ENCODE measurements at places on chromosomes 11 and 22.

- DNase-seq = no peak
Observed at GRCh38 chr11:43681401-43681942, 934 bp downstream of the HSD17B12 start.

- no peak for DNase-seq
Observed at GRCh38 chr11:2599561-2600189, 100.1 kb downstream of the KCNQ1OT1 start.

GRCh38 chr11:62752994-62753735 is 795 bp downstream of the ZBTB3 start:
- DNase-seq = no peak

- no peak for DNase-seq
Observed at GRCh38 chr11:2215230-2215560, 43.6 kb upstream of the TH start.

GRCh38 chr11:35611741-35612140 is 6.5 kb upstream of the FJX1 start:
- DNase-seq = no peak

DNA sequence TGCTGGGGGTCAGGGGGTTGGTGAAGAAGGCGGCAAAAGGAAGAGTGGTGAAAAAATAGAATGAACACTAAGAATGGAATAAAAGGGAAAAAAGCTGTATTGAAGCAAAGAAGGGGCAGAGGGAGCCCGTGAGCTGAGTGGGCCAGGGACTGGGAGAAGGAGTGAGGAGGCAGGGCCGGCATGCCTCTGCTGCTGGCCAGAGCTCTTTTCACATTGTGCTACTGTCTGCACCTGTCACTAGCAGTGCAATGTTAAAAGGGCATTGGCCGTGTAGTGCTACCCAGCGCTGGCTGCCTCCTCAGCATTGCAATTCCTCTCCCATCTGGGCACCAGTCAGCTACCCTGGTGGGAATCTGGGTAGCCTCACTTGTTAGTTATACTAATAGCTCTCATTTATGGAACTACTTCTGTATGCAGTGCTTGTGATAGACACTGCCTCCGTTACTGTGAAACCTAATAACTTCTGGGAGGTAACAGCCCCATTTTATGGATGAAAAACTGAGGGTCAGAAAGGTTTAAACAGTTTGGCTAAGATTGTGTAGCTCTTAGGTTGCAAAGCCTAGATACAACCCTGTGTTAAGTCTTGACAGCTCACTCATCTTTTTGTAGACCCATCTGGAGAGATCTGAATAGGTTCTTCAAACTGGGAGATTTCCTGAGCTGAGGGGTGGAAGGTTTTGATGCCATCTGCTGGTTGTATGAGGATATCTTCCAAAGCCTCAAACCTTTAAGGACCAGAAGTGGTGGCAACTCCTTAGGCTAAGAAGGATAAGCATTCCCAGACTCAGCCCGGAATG is 8.5 kb downstream of the YPEL4 start:
- peak; percentile 46 for DNase-seq

GRCh38 chr11:68855205-68855981 is 13.7 kb upstream of the CPT1A start:
- DNase-seq = peak; percentile 37

- DNase-seq = peak; percentile 12
Observed at GRCh38 chr11:104772806-104773241, 125.4 kb downstream of the CASP12 start.

- DNase-seq = no peak
Observed at GRCh38 chr11:121958971-121959325, 157.1 kb downstream of the BLID start.

DNA sequence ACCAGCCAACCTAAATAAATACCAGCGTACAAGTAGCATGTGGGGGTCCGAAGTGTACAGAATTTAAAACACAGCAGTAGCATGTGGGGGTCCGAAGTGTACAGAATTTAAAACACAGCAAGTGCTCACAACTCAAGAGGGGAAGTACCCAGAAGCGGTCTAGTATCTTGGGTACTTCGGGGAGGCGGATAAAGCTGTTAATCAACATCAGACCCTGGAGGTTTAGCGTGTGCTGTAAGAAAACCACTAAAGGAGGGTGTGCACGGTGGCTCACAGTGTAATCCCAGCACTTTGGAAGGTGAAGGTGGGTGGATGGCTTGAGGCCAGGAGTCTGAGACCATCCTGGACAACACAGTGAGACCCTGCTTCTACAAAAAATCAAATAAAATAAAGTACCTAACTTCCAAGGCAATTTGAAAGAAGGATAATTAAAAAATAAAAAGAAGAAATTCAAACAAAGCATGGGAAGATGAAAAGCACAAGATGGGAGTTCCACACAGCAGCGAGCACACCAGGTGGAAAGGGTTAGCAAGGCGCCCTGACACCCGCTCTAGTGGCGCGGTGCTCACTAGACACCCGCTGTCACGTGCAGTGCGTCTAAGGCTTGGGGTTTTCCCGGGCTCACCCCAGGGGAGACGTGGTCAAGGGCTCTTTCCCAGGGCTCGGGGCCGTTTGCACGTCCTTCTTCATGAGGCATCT is 35.0 kb upstream of the MOB2 start:
- peak; percentile 9 for DNase-seq

DNA sequence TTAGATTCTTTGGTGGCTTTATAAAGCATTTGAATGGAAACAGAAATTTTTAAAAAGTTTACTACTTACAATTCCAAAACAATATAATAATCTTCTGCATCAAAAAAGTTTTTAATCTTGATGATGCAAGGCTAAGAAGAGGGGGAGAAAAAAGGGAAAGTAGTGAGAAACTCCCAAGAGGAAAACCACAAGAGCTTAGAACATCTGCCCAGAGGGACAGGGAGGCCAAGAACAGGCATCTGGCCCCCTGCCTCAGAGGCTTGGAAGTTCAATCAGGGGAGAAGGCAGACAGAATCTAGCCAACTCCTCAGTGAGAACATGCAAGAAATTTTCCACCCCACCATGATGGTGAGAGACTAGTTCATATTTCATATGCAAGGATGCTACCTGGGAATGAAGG is 23.8 kb upstream of the TTC28 start:
- DNase-seq = no peak

DNA sequence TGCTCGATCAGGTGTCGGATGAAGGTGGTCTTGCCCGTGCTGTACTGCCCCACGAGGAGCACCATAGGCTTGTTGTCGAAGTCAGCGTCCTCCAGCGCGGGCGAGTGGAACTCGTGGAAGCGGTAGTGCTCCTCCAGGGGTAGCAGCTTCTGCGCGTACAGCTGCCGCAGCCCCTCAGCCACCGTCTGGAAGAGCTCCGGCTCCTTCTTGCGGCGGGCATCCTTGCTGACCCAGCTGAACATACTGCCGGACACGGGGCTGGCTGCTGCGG is 263 bp downstream of the EHD1 start:
- no peak for DNase-seq

- DNase-seq = no peak
Observed at GRCh38 chr11:20632169-20632532, 32.7 kb downstream of the SLC6A5 start.

DNA sequence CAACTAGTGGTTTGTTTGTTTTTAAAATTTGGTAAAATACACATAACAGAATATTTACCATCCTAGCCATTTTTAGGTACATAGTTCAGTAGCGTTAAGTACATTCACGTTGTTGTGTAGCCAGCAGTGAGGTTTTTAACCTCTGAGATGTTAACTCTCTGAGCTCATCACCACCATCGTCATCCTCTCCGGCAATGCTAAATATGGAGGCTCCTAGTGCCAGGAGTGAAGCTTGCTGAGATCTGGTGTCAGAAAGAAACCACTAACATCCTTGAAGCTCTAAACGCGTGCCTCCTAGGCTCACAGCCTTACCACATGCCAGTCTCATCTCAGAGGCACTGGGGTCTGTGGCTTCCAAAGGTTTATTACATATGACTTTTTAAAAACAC is 330.2 kb upstream of the B3GAT1 start:
- peak; percentile 3 for DNase-seq

DNA sequence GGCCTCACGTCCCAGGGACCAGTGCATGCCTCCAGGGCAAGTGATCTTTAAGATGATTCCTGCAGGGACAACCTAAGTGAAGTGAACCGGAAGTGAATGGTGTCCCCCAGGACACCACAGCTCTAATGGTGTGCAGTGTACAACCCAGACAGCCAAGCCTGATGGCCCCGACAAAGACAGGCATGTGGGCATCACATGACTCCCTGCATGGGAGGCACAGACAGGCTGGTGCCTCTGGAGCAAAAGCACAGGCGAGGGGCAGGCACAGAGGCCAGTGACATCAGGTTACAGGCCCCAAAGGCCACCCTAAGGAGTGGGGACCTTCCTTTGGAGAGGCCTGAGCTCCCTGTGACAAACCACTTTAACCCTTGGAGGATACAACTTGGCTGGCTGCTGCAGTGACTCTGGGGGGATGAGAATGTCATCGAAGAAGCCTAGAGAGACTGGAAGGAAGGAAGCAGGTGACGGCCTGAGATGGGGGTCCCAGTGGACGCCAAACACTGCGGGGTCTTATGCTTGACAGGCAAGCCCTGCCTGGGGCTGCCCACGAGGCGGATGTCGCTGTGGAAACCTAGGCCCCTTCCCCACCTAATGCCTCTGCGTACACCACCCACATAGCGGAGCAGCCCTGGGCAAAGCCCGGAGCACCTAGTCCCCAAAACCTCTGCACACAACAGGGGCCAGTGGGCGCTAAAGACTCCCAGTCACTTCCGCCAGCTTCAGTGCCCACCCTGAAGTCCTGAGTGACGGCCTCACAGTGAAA is 12.4 kb downstream of the POLR3H start:
- no peak for DNase-seq

- DNase-seq = no peak
Observed at GRCh38 chr11:120746376-120746775, 234.8 kb downstream of the GRIK4 start.

- DNase-seq = no peak
Observed at GRCh38 chr11:75570559-75571139, 8.6 kb downstream of the SERPINH1 start.

- DNase-seq = no peak
Observed at GRCh38 chr11:14751975-14752407, 108.4 kb downstream of the PDE3B start.

GRCh38 chr22:17868771-17869170 is 94.5 kb upstream of the BID start:
- DNase-seq = no peak

GRCh38 chr11:74506823-74507222 is 13.3 kb upstream of the LIPT2 start:
- DNase-seq = no peak

GRCh38 chr11:97607291-97608000 is 1217.6 kb downstream of the JRKL start:
- DNase-seq = no peak

DNA sequence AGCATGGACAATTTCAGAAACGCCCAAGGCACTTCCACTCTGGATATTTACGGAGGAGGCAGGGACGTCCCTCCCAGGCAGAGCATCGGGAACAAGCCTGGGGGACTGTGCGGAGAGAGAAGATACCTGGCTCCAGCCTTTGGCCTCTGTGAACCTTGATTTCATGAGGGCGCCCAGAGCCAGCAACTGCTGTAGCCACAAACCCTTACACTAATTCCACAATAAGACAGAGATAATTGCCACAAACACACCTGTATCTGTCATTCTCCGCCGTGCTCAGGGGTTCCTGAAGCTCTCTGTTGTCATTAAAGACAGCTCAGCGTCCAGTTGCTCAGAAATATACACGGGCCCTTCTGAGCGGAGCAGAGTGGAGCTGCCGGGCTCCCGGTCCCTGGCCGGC is 1292.1 kb downstream of the TBC1D22A start:
- no peak for DNase-seq

DNA sequence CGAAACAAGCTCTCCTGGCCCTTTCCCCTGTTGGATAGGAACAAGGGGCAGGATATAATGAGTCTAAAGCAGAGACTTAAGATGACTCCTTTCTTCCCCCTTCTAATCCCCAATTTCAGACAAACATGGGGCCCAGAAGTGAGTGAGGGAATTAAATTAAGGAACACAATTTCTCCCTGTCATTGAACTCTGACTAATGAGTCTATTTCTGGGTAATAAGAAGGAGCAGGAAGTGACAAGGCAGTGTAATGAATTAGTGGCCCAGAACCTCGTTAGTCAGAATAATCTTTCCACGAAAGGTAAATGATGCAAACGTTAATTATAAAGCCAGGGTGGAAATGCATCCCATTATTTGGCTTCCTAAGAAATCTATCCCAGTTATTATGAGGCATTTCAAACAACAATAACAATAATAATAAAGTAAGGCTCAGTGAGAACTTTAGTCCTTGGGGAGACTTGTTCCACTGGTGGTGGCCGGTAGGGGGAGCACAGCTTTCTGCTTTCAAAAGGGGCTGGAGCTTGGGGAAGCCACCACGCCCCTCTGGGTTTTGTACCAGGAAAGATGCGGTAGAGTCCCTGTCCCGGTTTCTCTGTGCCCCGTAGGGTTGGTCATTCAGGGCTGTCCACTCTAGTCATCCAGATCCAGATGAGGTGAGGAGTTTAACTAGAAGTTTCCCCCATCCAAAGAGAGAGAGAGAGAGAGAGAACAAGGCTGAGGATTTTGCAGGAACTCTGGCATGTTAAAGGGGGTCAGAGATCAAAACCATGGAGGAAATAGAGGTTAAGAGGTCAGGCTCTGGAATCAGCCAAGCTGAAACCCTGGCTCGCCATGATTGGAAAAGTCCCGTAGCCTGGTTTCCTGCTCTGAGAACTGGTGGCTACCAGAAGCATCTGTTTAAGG is 298.3 kb downstream of the NTM start:
- DNase-seq = peak; percentile 13

DNA sequence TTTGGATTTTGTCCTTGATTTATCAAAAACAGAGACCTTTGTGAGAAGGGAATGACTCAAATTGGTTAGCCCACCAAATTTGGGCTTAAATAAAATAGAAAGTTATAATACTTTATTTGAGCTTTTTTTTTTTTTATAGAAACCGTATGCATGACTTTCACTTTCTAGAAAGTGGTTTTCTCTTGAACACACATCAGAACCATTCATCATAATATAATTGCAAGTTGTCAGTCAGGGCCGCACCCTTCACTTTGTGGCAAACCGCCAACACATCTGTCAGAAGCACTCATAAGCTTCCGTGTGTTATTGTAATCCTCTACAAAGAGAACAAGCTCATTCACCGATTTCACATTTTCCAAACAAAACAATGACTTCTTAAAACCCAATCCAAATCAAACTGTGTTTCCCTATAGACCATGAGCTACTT is 76.1 kb downstream of the SOX6 start:
- no peak for DNase-seq

DNA sequence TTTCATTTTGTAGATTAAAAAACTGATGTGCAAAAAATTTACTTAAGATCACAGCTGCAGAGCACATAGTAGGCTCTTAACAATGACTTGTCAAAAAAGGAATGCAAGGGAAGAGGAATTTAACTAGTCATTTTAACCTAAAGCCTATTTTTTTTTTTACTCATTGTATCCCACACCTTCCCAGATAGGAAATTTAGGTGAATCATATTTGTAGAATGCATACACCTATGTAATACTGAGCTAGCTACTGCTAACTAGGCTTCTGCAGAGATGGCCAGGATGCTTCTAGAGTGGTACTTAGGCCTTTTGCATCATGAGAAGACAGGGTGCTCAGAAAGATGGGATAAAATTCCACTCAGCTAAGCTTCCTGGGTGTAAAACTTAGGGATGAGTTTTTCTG is 387.3 kb downstream of the AASDHPPT start:
- no peak for DNase-seq
